ENCODE measurements at places on chromosomes 7 and 10.

DNA sequence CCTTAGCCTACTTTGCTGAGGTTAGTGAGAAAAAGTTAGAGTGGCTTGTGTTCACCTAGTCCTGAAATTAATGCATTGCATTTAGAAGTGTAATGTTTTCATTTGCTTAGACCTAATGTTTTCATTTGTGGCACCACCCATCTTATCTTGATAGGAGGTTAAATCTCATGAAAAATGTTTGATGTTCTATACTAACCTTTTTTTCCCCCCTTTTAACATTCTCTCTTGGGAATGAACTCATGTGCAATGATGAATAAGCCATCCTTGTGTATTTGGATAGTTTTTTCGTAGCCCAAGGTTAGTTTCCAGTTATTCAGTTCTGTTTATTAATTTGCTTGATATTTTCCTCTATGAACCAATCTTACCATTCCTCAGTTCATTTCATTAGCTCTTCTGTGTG, 2.8 kb downstream of the FHIP2A start:
- no peak for DNase-seq

- DNase-seq = no peak
Observed at GRCh38 chr10:115580239-115580638, 487.1 kb downstream of the ATRNL1 start.

- no peak for DNase-seq
Observed at GRCh38 chr7:51289623-51290303, 26.8 kb downstream of the COBL start.

DNA sequence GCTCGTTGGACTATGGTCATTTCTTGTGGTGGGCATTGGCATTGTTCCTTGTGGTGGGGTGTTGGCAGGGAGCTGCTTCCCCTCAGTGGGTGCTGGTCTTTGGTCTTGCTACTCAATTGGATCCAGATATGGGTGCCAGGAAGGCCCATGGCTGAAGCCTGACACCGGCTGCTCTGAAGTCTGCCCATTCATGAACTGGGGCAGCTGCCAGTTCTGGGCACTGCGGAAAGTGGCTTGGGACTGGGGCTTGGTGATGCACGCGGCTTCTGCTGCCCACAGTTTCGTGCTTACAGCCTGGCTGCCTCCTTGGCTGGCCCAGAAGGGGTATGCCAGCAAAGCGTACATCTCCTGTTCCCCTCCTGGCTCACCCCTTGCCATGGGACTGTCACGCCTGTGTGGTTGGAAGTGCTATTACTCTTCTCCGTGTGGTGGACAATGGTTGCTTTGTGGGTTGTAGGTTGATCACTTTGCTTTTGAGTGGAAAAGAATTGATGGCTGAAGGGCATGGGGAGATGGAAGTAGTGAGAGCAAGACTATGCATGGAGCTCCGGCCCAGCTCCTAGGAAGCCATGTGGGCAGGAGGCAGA, 54.7 kb downstream of the ADAMTS14 start:
- DNase-seq = no peak

DNA sequence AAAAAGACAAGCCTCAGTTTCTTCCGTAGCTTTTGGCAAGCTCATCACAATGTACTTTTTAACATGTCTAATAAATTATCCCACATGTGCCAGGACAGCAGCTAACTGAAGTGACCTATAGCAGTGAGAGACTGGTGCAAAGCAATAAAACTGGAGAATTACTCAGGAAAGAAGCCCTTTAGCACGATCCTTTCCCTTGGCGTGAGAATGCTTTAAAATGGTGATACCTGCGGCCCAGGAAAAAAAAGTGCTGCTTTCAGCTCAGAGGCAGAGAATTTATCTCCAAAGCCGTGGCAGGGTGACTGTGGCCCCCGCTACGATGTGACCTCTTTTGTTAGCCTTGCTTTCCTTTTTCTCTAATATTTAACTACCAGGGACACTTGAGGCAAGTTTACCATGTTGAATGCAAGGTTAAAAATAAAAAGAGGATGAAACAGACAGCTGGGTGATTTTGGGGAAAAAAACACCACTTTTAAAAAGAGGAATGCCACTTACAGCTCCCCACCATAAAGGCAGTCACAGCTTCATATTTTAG, 184.0 kb downstream of the FANK1 start:
- no peak for DNase-seq

DNA sequence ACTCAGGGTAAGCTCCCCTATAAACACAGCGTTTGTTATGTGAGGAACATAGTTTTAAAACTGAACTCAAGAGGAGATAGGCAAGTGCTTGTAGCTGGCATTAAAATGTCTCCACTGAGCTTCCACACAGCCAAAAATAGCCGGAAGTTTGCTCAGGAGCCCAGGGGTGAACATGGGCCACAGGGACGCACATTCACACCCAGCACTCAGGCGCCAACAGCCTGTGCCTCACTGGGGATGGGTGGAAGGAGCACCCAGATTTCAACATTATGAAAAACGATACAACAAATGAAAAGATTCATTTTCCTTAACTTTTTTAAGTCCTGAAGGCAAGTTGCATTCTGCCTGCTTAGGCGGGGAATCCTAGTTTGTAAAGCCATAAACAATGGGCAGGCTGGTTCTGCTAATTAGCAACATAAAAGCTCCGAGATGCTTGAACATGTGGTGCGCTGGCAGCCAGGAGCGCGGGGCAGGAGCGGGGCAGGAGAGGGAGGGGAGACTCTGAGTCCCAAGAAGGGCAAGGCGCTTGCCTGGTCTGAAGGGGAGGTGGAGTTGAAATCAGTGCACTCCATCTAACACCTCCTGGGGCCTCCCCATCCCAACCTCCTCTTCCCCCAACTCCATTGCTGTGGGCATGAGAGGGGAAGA, 235.9 kb downstream of the COBL start:
- DNase-seq = no peak

DNA sequence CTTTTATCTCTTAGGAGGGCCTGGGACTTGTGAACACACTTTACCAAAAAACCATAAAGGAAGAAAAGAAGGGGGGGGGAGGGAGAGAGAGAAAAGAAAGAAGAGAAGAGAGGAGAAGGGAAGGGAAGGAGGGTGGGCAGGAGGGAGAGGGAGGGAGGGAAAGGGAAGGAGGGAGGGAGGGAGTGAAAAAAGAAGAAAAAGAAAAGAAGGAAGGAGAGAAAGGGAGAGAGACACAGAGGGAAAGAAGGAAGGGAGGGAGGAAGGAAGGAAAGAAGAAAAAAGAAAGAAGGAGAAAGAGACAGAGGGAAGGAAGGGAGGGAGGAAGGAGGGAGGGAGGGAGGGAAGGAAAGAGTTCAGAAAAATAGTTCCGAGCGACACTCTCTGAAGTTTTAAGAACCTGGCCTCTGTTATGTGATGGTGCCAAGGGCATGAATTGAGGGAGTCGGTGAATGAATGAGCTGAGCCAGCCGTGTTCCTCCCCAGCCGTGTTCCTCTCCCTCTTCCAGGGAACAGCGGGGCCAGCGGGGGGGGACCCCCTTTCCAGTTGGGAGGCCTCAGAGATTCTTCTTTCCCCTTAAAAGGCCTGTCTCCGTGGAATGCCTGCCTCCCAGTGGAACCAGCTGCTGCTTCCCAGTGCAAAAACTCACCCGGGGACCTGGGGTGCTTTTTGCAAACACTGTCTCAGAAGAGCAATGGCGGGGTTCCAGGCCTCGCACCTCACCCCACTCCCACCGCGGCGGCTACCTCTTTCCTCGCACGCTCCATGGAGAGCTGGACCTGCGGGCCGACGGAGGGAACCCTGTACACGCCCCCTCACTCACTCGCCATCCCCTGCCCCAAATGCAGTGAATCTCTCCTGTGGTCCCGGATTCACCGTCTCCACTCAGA, 84.1 kb downstream of the FOXL3 start:
- no peak for DNase-seq

DNA sequence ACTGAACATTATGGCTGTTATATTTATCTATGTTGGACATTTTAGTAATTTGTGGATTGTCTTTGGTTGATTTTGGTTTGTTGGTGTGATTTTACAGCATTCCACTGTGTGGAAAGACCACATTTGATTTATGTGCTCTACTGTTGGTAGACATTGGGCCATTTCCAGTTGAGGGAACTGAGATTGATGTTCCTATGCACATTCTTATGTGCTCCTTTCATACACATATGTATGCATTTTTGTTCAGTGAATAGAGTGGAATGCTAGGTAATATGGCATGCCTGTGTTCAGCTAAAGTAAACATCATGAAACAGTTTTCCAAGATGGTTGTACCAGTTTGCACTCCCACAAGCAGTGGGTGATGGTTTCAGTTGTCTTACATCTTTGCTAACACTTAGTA, 15.1 kb downstream of the CACNB2 start:
- DNase-seq = no peak
